Bronchial epithelial cell (primary cell): ENCODE measurements at places on chromosomes 1 and 21. TPM values are rescaled to one million over a fixed set of nuclear protein-coding genes. Genes with fewer than 3 reads are reported as not detected.

MIXL1 gene
- not detected in 2 replicates for total RNA-seq

DENND4B gene
- total RNA-seq = 8.7 and 12.3 TPM in 2 replicates

ERICH3 gene
- not detected in 2 replicates for total RNA-seq

ZNF648 gene
- not detected in 2 replicates for total RNA-seq

DNA sequence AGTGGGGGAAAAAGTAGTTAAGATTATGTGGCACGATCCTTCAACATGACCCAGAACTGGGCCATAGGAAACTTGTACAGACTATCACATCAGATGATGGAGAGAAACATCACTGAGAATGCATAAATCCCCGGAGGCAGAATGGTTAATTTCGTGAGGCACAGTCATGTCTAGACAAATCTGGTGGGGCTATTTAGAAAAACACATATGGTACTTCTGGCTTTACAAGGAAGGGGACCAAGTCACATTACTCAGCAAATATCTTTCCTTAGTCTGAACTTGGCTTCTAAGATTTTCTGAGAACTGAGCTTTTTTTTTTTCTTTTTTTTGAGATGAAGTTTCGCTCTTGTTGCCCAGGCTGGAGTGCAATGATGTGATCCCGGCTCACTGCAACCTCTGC is 9.2 kb upstream of the UQCRHL start:
- DNase-seq = peak; percentile 81

DNA sequence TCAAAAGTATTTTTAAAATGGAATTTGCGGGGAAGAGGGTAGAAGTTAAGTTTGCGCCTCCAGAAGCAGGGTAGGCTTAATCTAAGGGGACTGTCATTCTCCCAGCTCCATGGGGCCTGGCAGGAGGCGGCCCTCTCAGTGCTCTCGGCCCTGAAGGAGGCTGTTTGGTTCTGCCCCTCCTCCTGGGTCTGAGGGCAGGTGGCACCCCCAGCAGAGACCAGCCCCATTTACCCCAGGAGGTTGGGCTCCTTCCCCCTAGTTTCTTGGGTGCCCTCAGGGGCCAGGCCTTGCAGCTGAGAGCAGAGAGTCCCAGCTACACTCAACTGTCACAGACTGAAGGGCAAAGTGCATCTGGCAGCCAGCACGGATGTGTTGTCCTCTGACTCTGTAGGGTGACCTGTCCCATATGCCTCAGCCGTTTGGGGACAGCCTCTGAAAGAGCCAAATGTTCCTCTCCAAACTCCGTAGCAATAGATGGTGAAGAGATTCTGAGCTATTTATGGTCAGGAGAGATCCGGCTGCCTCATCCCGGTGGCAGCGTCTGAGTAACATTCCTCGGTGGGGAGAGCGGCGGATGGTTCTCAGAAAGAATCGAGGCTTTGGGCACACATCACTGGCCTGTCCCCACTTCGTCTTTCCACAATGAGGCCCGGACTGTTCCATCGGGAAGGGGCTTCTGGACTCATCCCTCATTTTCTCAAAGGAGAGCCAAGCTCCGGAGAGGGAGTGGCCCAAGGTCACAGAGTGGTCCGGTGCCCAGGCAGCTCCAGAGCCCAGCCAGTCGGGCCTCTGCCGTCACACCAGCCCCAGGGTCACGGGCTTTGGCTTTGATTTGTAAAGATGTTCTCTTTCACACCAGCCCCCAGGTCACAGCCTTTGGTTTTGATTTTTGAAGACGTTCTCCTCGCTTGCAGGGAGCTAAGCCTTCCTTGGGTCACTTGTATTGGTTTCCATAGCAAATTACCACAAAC is 424.2 kb upstream of the VAMP3 start:
- no peak for DNase-seq

DNA sequence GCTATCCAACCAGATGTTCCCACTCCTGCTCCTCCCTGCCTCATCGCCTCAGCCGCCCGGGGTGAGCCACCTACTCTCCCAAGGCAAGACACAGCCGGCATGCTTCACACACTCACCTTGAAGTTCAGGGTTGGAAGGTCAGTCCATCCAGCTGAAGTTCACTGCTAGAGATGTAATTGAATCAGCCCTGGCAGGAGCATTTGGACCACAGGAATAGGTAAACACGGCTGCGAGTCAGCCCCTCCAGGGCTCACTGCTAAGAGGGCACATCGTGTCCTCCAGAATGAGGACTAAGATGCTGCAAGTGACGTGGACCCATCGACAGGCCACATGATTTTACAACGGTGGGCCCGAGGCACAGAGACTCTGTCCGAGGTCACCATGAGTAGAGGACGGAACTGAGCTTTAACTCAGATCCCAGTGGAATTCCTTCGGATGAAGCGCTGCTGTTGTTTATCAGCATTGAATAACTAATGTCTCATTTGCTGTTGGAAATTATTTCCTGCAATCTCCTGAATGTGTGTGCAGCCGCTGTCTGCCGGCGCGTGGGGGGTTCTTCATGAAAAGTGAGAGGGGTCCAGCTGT is 41.9 kb downstream of the RSPH1 start:
- DNase-seq = no peak

DNA sequence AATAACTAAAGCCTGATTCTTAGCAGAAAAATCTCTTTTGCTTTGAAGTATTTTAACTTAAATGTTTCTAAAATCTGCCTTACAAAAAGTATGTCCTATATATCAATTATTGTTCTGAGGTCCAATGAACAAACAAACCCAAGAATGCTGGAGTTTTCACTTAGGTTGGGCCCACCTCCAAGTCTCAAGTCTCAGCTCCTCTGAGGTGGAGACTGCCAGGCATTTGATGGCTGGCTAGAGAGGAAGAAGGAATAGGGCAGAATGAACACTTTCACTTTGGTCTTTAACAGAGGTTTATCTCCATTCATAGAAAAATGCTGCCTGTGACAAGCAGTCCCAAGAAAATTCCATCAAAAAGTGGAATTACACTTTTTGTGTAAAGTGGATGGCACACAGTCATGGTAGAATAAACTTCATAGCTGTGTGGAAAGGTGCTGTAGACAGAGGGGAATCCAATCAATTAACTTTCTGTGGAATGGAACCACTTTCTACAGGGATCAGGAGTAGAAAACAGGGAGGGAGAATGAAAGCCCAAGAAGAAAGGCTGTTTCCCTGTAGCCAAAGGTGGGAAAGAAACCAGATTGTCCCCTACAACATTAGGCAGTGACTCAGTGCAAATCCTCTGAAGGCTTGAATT is 349.4 kb upstream of the RUNX1 start:
- no peak for DNase-seq

- DNase-seq = no peak
Measured at GRCh38 chr1:179767177-179767581, 24.1 kb downstream of the FAM163A start.
